Esophagus squamous epithelium (tissue), 5 donors: ENCODE measurements at places on chromosomes 5 and 9.

DNA sequence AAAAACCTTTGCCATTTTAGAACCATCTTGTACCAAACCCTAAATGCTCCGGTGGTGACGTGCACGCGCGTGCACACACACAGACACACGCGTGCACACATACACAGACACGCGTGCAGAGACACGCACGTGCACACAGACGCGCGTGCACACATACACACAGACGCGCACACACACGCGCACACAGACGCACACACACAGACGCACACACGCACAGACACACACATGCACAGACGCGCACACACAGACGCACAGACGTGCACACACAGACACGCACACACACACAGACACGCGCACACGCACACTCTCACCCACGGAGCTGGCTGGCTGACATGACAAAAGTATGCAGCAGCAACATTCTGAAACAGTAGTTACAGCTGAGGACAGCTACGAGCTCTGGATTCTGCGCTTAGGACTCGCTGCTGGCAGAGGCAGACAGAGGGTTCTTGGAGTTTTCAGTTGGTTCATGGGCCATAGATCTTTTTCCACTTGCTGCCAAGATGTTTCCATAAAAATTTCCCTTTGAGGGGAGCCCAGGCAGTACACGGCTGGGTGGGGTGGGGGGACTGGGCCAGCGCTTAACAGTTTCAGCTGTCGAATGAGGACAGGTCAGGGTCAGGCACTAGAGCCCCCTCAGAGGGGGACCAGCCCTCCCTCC, 46.2 kb upstream of the UBAC1 start:
- no peak for DNase-seq
- H3K27ac ChIP-seq = peak overlapping the region; percentile 83
- H3K36me3 ChIP-seq = no peaks in the 10 kb centered on the region
- peaks cover 10% of the 10 kb centered on the region for H3K4me1 ChIP-seq

DNA sequence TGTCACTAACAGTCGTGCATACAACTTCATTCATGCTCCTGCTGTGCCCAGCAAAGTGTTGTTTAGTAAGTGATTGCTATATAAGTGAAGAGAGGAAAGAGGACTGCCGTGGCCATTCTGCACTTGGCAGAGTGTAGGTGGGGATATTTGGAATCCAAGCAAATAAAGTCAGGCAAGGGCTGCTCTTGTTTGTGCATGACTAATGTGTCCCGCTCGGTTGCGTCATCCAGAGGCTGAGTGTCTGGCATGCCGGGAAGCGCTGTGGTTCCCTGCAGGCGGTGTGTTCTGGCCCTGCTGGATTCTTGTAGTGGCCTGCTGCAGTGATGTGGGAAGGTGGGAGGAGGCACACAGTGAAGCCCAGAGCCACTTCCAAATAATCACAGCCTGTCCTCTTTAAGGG, 136.9 kb upstream of the ANKH start:
- peak; percentile 16 for DNase-seq
- H3K27me3 ChIP-seq = no peaks in the 10 kb centered on the region
- H3K36me3 ChIP-seq = no peaks in the 10 kb centered on the region

DNA sequence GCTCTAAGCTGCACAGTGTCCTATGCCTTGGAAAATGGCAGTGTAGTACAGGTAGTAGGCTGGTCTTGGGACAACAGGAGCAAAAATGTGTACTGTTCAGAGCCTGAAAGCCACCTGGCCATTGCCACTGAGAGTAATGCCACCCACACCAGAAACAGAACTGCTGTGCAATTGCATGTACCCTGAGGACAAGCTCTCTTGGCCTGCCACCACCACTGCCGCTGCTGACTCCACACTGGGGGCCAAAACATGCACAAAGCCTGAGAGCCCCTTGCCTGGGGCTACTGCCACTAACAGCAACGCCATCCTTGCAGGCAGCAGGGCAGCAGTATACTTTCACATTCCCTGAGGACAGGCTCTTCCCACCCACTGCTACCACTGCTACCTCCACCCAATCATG, 251.9 kb upstream of the CDH12 start:
- DNase-seq = no peak
- H3K27me3 ChIP-seq = no peaks in the 10 kb centered on the region
- H3K27ac ChIP-seq = no peak overlapping the region
- H3K36me3 ChIP-seq = no peaks in the 10 kb centered on the region

DNA sequence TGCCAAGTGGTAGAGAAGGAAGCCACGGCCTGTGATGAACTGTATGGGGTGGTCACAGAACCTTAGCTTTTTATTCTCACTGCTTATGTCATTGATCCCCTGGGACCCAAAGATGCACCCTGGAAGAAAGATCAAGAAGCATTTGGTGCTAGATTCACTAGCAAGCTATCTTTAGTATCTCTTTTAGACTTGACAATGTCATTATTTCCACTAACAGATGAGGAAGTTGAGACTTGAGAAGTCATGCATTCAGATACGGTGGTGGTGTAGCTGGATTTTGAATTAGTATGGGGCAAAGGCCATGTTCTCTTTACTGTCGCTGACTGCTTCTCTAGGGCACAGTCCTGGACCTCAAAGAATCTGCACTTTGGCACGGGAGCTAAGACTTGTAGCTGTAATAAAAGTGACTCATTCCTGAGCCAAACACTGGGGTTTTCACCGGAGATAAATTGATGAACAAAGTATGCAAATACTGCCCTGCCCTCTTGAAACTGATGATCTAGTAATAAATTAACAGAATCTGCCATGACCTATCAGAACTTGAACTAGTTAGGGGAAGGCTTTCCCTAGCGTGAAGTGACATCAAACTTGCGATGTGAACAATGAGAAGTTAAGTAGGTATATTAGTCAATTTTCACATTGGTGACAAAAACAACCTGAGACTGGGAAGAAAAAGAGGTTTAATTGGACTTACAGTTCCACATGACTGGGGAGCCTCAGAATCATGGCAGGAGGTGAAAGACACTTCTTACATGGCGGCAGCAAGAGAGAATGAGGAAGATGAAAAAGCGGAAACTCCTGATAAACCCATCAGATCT, 5.4 kb downstream of the GDA start:
- peaks cover 2% of the 10 kb centered on the region for H3K4me1 ChIP-seq
- H3K4me3 ChIP-seq = no peak overlapping the region
- no peak overlapping the region for H3K27ac ChIP-seq

DNA sequence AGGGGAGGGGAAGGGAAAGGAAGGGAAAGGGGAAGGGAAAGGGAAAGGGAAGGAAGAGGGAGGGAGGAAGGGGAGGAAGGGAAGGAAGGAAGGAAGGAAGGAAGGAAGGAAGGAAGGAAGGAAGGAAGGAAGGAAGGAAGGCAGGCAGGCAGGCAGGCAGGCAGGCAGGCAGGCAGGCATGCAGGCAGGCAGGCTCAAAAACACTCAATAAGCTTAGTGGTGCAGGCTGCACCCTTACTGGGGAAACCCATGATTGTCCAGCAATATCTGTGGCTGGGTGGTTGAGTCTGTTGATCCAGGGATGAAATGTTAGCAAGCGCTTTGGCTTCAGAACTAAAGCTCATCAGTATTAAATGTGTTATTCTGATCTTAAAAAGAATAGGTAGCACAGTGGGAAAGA, 145.6 kb downstream of the LPAR1 start:
- DNase-seq = no peak
- no peaks in the 10 kb centered on the region for H3K4me1 ChIP-seq
- no peaks in the 10 kb centered on the region for H3K27me3 ChIP-seq

DNA sequence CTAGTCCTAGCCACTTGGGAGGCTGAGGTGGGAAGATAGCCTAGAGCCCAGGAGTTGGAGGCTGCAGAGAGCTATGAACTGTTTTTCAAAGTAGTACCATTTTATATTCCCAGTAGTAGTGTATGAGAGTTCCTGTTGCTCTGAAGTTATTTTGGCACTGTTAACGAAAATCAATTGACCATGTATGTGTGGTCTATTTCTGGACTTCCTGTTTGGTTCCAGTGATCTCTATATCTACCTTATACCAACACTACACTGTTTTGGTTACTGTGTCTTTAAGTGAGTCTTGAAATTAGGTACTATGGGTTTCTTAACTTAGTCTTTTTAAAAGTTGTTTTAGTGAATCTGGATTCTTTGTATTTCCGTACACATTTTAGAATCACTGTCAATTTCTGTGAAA, 13.6 kb downstream of the SLF1 start:
- no peak overlapping the region for H3K4me3 ChIP-seq
- no peak for DNase-seq
- no peaks in the 10 kb centered on the region for H3K27me3 ChIP-seq
- H3K36me3 ChIP-seq = no peaks in the 10 kb centered on the region

DNA sequence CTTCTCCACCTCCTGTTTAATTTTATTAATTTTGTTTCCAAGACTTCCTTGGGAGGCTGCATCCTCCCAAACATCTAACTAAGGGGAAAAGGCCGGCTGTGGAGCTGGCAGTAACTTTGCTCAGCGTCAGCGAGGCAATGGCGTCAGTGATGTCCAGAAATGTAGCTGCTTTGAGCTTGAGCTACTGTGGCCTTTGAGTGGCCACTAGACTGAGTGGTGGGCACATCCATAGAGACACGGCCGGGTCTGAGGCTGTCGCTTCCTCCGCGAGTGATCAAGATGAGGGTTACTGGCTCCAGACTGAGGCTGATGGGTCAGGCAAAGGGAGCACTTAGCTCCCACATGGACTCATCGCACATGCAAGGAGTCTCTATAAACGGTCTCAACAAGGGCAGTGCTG, 277.0 kb downstream of the HSPA4 start:
- no peaks in the 10 kb centered on the region for H3K4me1 ChIP-seq
- H3K4me3 ChIP-seq = no peak overlapping the region
- H3K27me3 ChIP-seq = no peaks in the 10 kb centered on the region

- no peak overlapping the region for H3K27ac ChIP-seq
- no peaks in the 10 kb centered on the region for H3K27me3 ChIP-seq
- H3K4me1 ChIP-seq = peaks cover 20% of the 10 kb centered on the region
- no peak for DNase-seq
- H3K4me3 ChIP-seq = no peak overlapping the region
Measured at GRCh38 chr9:135910216-135910615, 2.9 kb upstream of the CAMSAP1 start.

DNA sequence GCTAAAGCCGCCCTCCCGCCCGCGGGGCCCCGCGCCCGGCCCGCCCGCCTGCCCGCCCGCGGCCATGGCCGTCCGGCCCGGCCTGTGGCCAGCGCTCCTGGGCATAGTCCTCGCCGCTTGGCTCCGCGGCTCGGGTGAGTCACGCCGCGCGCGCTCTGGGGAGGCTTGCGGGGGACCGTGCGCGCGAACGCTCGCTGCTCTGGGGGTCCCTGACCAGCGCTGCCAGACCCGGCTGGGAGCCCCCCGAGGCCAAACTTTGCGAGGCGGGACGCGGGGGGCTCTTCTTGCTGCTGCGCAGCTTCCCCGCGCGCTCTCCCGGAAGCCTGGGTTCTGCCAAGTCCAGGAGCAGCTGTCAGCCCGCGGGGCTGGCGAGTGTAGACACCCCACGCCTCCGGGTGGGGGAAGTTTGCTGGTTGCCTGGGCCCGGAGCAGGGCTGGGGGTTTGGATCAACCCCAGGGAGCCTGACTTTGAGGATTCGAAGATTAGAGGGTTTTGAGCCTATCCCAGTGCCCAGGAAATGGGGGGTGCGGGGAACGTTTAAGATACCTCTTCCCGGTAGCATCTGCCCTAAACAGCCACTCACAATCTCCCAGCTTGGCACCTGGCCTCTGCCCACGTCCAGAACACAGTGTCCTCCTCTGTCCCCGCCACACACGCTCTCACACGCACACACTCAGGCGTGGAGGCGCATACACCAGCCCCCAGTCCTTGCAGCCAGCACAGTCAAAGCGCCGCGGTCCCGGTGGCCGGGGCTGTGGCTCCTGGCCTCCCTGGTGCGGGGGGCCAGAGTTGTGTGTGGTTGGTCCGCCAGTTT, 535 bp downstream of the UNC5A start:
- DNase-seq = no peak
- H3K27ac ChIP-seq = no peak overlapping the region
- H3K4me1 ChIP-seq = peaks cover 14% of the 10 kb centered on the region
- H3K4me3 ChIP-seq = peak overlapping the region; percentile 37

DNA sequence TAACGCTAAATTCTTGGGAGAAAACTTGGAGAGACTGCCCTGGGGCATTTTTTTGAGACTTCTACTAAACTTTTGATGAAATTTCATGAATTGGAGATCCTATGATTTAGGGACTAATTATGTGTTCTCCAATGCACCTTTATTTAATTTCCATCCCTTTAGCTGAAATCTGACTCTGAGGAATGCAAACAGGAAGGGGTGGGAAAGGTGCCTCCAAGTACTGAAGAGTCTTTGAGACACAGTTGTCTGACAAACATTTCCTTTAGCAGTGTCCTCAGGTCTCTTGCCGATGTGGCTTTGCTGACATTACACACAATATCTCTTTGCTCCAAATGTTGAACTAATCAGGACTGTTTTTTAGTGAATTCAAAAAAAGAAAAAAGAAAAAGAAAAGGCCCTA, 76.9 kb downstream of the LIX1 start:
- no peak for DNase-seq
- H3K4me3 ChIP-seq = no peak overlapping the region
- no peak overlapping the region for H3K27ac ChIP-seq
- no peaks in the 10 kb centered on the region for H3K4me1 ChIP-seq
- no peaks in the 10 kb centered on the region for H3K36me3 ChIP-seq

- no peaks in the 10 kb centered on the region for H3K36me3 ChIP-seq
- no peak overlapping the region for H3K4me3 ChIP-seq
- DNase-seq = no peak
- no peaks in the 10 kb centered on the region for H3K27me3 ChIP-seq
- no peak overlapping the region for H3K27ac ChIP-seq
- H3K4me1 ChIP-seq = peaks cover 10% of the 10 kb centered on the region
Measured at GRCh38 chr5:168047669-168048111, 243.8 kb upstream of the WWC1 start.

DNA sequence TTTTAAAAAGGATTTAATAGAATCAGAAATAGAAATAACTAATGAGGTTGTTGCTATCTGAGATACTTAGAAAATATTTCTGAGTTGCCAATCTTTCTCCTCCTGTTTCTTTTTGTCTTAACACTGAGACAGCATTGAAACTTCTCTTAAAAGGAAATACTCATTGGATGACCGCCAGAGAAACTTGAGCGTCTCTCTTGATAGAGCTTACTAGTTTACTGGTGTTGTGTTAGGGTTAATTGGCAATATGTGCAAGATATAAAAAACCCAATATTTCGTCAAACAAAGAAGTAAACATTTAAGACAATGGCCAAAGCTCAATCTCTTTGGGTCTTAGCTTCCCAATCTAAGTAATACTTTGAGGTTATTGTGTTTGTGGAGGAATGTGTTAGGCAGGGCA, 176.4 kb upstream of the CHD1 start:
- DNase-seq = no peak
- no peaks in the 10 kb centered on the region for H3K27me3 ChIP-seq
- no peaks in the 10 kb centered on the region for H3K4me1 ChIP-seq
- no peak overlapping the region for H3K27ac ChIP-seq

- no peaks in the 10 kb centered on the region for H3K4me1 ChIP-seq
- DNase-seq = no peak
- no peaks in the 10 kb centered on the region for H3K27me3 ChIP-seq
- no peak overlapping the region for H3K4me3 ChIP-seq
Measured at GRCh38 chr5:16784088-16784487, 152.0 kb downstream of the MYO10 start.

DNA sequence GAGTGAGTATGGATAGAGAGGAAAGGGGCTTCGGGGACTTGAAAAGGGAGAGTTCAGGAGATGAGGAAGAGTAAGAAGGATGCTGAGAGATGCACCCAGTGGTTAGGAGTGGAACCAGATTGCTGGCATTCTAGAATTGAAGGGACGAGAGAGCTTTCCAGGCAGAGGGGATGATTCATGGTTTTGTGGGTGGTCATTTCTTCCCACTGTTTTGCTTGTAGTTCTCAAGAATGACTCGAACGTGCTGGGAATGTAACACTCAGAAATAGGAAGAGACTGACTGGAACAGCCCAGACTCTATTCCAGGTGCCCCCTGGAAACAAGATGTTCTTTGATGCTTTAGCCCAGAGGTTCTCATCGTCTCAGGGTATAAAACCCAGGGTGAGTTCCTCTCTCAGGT, 294.2 kb downstream of the ICE1 start:
- H3K27ac ChIP-seq = no peak overlapping the region
- no peaks in the 10 kb centered on the region for H3K4me1 ChIP-seq
- H3K4me3 ChIP-seq = no peak overlapping the region
- DNase-seq = no peak
- no peaks in the 10 kb centered on the region for H3K27me3 ChIP-seq
